GM23248 (cell line): ENCODE measurements at places on chromosomes 1 and 21. TPM values are rescaled to one million over a fixed set of nuclear protein-coding genes. Genes with fewer than 3 reads are reported as not detected.

GRCh38 chr1:29256979-29257804 lies 20.9 kb downstream of the PTPRU start:
- DNase-seq: peak; percentile 53

DNA sequence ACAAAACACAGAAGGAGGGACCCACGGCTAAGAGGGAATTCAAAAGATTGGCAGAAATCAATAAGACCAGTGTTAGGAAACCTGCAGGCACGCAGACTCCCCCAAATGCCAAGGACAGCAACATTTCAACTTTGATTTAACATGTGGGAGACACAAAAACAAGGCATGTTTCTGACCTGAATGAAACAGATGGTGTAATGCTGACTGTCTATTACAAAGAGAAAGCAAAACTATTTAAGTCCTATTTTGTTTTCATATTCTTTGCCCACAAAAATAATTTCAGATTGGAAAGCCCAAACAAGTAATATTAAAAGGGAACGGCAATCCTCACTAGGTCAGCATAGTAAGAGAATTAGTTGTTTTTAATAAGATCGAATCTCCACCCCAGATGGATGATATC lies 107.9 kb downstream of the S1PR1 start:
- no peak for DNase-seq

The NID1 gene
- total RNA-seq: 73.6 and 77.7 TPM in 2 replicates

DNA sequence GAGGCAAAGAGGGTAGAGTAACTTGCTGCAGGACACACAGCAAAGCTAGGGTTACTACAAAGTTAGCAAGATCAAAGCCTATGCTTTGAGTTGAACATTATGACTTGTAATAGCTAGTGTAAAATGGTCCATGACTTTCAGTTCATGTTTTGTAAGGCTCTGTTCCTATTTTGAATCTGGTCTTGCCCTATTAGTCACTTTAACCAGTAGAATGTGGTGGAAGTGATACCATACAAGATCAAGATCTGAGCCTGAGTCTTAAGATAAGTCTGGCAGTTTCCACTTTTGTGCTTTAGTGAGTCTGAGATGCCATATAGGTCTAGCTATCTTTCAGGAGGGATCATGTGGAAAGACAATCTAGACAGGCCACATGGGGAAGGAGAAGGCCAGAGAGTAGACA lies 282.1 kb upstream of the BRINP3 start:
- no peak for DNase-seq

The LCE1B gene
- total RNA-seq: not detected in 2 replicates

The WDR47 gene
- total RNA-seq: 17.9 and 19.0 TPM in 2 replicates

- DNase-seq: peak; percentile 21
Measured at GRCh38 chr1:2046174-2046917, 3.9 kb upstream of the PRKCZ start.

GRCh38 chr1:20612221-20612746 lies 21.0 kb upstream of the PINK1 start:
- DNase-seq: peak; percentile 67

- DNase-seq: no peak
Measured at GRCh38 chr1:55618199-55618598, 403.0 kb upstream of the USP24 start.

The KRTAP19-1 gene
- not detected in 2 replicates for total RNA-seq

The MAP7D1 gene
- 160 and 224 TPM in 2 replicates for total RNA-seq

GRCh38 chr21:36608041-36608896 lies 90.6 kb upstream of the SIM2 start:
- DNase-seq: no peak

DNA sequence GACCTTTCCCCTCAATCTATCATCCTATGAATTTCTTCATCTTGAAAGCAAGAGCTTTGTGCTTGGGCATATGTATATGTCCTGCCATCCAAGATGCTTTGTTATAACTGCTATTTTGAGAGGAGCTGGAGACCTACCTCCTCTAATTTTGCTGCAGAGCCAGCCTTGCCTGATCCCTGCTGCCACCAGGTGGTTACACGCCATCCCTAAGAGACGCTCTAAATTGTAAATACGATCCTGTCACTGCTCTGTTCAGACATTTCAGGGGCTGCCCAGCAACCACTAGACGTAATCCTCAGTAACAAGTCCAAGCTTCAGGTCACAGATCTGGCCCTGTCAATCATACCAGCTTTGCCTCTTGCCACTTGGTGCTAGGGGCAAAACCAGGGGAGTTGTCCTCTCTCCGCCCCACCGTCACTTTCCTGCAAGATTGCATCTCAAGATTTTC lies 32.9 kb downstream of the GPA33 start:
- peak; percentile 29 for DNase-seq

DNA sequence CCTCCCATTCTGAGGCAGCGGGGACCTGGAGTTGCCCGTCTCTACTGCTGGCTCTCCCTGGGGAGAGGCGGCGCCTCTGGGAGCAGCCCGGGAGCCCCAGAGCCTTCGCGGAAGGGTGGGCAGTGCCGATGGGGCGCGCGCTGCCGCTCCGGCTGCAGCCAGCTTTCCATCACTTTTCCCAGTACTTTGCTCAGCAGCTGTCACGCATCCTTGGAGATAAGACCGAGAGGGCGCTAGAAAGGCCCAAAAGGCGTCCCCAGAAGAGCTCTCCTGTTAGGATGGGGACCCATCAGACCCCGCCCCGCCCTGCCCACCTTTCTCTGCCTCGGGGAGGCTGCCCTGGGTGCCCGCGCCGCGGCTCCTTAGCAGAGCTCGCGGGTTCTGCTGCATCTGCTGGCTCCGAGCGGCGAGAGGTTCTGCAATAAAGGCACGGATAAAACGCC lies 534 bp downstream of the KCNH1 start:
- peak; percentile 49 for DNase-seq

- DNase-seq: no peak
Measured at GRCh38 chr1:109768335-109768650, 4.6 kb upstream of the EPS8L3 start.

The AGTRAP gene
- 86.8 and 113 TPM in 2 replicates for total RNA-seq

The KIAA0319L gene
- 24.4 and 28.3 TPM in 2 replicates for total RNA-seq

The S1PR1 gene
- total RNA-seq: 42.6 and 44.3 TPM in 2 replicates

DNA sequence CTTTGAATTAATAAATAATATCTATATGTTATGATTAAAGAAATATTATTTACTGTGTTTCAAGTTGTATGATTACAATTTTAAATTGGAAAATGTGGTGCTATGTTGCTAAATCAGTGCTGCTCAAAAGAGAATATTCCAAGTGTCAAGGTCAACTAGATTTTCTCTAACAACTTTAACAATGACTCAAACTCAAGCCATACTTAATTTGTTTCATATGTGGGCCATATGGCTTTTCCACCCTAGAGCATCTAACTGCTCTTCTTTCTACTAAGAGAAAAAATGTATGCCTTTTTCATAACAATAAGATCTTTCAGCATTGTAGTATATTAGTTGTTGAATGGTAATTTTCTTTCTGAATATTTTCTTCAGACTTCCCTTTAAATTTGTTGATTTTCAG lies 8.3 kb upstream of the SYT14 start:
- peak; percentile 50 for DNase-seq

The ACTL8 gene
- total RNA-seq: 0.11 TPM in 1 of 2 replicates, not detected in the other

GRCh38 chr1:32421775-32422174 lies 27.5 kb upstream of the BSDC1 start:
- DNase-seq: no peak

- no peak for DNase-seq
Measured at GRCh38 chr1:41391834-41392527, 30.7 kb downstream of the FOXO6 start.

DNA sequence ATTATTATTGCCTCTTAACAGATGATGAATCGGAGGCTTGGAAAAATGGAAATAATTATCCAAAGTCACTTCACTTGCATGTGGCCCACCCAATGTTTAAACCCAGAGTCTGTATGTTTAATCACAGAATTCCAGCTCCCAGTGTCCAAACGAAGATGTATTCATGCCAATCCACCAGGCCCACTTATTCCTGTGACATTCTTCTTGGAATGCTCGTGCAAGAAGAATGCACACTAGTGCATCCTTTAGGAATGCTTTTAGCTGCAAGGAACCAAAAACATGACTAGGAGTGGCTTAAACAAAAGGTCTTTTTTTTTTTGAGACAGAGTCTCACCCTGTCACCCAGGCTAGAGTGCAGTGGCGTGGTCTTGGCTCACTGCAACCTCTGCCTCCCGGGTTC lies 8.9 kb upstream of the OPRD1 start:
- DNase-seq: no peak

The CHI3L2 gene
- total RNA-seq: not detected in 2 replicates

- peak; percentile 3 for DNase-seq
Measured at GRCh38 chr1:178784131-178784536, 59.1 kb downstream of the RALGPS2 start.

- DNase-seq: no peak
Measured at GRCh38 chr1:57719274-57719673, 295.4 kb upstream of the DAB1 start.
